ENCODE measurements at places on chromosomes 12 and 14. TPM values are rescaled to one million over a fixed set of nuclear protein-coding genes. Genes with fewer than 3 reads are reported as not detected.

Gene PRH2
- total RNA-seq = not detected

Gene FLVCR2
- 2.2 TPM for total RNA-seq

Gene ACSM4
- total RNA-seq = not detected

Gene LTB4R
- 1.9 TPM for total RNA-seq

- DNase-seq = peak; percentile 89
These were observed 64.8 kb upstream of the OVCH1 start for GRCh38 chr12:29562110-29562804.

DNA sequence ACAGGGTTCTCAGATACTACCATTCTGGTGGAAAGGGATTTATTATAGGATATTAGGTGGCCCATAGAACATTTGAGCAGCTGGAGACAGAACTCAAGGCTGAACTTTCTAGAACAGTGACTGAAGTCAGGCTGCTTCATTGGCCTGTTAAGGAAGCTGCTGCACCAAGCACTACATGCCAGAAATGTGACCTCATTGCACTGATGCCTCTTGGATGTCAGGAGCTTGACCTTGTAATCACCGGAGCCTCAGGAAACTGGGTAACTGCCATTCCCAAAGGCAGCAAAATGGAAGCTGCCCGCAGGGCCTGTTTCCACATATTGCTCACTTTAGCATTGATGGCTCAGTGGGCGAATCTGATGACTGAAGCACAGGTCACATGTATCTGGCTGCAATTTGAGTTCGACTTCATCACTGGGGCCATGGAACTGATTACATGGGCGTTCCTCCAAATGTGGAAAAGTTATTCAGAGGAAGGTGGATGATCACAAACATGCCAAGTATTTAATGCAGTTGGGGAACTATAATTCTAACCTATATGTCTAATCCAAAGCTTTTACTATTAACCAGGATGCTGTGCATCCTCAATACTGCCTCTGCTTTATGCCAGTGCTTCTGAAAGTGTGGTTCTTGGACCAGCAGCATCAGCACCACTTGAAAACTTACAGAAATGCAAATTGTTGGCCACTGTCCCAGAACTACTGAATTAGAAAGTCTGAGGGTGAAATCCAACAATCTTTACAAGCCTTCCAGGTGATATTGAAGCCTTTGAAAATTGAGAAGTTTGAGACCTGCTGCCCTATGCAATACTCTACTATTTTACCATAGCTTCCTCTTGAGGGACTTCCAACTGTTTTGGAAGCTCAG lies 337.2 kb upstream of the NAV3 start:
- no peak for DNase-seq

Gene PHLDA1
- total RNA-seq = 37.5 TPM

Measured in pulmonary artery endothelial cell (primary cell).